ENCODE measurements at places on chromosomes 11 and 22. TPM values are rescaled to one million over a fixed set of nuclear protein-coding genes. Genes with fewer than 3 reads are reported as not detected.

- peak; percentile 96 for DNase-seq
Observed at GRCh38 chr11:35214792-35215193, 75.8 kb downstream of the CD44 start.

MFRP gene
- not detected for total RNA-seq

GAL gene
- 70.8 TPM for total RNA-seq

DNA sequence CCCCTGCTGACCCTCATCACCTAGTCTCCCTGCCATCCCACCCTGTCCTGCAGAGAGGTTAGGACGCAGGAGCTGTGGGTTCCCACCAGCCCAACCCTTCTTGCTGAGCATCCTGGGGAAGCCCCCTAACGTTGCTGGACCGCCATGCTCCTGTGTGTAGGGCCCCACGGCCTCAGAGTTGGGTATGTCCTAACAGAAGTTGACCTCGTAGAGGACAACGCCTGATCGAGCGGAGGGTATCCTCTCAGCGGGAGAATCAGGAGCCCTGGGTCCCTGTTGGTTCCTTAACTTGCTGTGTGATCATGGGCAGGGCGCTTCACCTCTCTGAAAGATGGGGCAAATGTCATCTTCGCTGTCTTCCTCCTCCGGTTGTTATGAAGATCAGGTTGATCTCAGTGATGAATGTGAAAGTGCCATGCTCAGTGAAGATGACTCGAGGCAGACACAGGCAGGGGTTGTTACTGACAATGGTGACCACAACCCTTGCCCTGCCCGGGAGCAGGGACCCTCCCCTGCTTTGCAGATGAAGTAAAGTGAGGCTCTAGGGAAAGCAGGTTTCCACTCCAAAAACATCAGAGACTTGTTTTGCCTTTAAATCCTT is 19.3 kb upstream of the CD5 start:
- DNase-seq = no peak

GAB4 gene
- total RNA-seq = not detected

HBG2 gene
- not detected for total RNA-seq

ACRV1 gene
- total RNA-seq = not detected

GGTLC2 gene
- not detected for total RNA-seq

GRCh38 chr22:44210722-44211121 is 30.0 kb downstream of the PARVG start:
- no peak for DNase-seq

DNA sequence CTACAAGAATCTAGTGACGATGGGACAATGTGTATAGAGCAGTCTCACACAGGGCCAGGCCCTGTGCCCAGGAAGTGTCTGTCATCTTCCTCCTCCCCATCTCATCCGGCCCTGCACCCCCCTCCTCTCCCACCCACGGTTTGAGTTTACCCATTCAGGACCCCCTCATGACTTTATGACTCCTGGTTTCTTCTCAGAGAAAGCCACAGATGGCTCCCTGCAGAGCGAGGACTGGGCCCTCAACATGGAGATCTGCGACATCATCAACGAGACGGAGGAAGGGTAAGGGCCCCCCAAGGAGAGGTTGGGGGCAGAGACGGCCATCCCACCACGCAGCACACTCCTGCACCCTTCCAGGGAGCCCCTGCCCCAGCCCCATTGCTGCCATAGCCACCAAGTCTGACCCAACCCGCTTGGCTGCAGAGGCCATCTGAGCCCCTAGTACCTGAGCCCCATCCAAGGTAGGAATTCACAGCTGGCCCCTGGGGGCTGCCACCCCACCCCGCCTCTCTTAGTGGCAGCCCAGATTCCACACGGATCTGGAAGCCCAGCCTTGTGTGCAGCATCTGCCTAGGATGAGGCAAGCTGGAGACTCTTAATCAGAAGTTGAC is 18.1 kb downstream of the TOM1 start:
- no peak for DNase-seq

RHOD gene
- 86.8 TPM for total RNA-seq

DNA sequence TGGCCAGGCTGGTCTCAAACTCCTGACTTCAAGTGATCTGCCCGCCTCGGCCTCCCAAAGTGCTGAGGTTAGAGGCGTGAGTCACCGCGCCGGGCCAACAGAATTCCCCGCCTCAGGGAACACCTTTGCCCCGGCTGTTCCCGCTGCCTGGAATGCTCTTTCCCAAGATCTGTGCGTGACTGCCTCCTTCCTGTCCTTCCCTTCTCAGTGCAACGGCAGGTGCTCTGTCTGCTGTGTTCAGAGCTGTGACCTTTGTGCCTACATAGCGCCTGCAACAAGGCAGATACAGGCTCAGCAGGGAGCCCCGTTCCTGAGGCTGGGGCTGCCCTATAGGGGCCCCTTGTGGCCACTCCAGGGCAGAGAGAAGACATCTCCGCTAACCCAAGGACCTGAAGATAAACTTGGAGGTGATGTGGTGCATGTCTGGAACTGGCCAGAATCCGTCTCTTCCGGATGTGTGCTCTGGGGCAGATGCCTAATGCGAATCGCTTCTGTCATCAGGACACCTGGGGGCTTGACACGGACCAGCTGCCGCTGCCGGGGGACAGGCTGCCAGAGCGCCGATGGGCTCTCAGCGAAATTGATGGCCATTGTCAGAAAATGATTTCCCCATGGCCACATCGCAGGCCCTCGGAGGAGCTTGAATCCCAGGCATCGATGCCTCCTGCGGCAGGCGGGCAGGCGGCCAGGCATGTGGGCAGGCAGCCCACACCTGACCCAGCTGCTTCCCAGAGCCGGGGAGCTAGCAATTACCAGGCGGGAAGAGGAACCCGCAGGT is 43.5 kb upstream of the TCF20 start:
- peak; percentile 78 for DNase-seq

GRCh38 chr22:17106785-17107546 is 14.2 kb downstream of the TMEM121B start:
- no peak for DNase-seq

BET1L gene
- total RNA-seq = 23.7 TPM

GRCh38 chr11:99170591-99170990 is 149.8 kb downstream of the CNTN5 start:
- DNase-seq = no peak

GRCh38 chr11:134470238-134470637 is 58.2 kb upstream of the B3GAT1 start:
- DNase-seq = no peak

MAPK8IP2 gene
- total RNA-seq = 0.43 TPM

GRCh38 chr11:1181420-1181819 is 23.7 kb downstream of the MUC5AC start:
- no peak for DNase-seq

DNA sequence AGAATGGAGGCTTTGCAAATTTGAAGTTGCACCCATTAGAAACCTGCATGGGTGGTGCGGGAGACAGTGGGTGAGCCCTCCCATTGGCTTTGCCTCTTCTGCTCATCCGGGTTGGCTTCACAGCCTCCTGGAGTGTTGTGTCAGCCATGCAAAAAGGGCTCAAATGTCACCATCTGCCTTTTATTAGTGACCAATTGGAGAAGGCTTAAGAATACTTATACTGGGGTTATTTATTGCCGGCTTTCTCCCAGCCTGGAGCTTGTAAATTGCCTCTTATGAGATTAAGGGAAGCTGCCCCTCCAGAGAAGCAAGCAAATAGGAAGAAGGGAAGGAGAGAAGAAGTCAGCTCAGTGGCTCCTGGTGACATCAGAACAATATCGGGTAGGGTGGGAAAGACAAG is 182.6 kb downstream of the ST3GAL4 start:
- DNase-seq = no peak
